KG1 (cell line): ENCODE measurements at places on chromosomes 1 and 21.

DNA sequence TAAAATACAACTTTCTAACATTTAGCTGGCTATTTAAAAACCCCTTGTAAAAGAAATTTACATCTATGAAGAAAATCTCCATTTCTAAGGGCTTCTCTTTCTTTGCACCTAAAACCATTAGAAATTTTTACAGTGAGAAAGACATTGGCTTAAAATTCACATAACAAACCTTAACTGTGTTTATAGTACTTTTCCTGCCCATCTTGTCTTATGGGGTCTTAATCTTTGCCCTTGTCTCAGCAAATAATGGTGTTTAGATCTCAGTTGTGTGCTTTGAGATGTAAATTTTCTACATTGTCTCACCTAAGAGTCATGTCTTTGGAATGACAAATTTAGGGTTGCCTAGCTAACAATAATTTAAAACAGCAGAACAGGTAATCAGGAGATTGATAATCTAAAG lies 71.5 kb downstream of the DDAH1 start:
- no peak for DNase-seq

DNA sequence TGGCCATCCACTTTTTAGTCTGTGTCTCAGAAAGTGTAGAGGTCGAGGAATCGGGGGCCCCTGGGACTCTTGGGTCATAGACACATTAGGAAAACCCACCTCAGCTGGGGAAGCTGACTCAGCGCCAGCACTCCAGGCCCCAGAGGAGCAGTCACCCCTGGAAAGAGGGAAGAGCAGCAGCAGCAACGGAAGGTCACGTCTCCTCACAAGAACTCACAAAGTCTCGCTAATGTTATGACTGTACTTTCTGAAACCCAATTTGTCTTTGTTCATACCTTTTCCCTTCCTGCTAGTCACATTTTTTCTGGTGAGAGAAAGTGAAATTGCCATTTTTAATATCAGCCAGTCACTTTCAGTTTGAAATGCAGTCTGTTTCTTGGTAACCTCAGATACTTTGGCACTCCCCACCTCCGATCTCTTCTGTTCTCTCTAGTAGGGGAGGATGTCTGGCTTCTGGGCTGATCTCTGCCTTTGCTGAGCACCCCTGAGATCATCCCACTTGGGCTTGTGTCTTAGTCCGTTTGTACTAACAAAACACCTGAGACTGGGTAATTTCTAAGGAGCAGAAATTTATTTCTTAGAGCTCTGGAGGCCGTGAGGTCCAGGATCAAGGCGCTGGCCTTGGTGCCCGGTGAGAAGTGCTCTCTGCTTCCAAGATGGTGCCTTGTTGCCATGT lies 6.0 kb upstream of the NLRP3 start:
- DNase-seq, result no peak

DNA sequence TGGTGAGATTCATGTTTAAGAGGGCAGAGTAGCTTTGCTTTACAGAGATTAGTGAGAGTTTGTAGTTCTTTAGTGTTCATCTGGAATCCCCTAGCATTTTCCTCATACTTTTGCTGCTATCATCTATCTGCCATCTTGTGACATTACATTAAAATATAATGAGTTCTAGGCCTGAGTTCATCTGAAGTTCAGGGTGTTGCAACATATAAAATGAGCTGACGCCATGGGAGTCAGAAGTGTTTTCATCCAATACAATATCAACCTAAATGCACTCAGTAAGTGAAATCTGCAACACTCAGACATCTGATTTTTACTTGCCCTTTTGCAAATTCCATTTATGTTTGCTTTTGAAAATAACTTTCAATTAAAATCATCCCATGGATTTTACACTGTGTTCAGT lies 153.8 kb downstream of the NTNG1 start:
- DNase-seq, result no peak

DNA sequence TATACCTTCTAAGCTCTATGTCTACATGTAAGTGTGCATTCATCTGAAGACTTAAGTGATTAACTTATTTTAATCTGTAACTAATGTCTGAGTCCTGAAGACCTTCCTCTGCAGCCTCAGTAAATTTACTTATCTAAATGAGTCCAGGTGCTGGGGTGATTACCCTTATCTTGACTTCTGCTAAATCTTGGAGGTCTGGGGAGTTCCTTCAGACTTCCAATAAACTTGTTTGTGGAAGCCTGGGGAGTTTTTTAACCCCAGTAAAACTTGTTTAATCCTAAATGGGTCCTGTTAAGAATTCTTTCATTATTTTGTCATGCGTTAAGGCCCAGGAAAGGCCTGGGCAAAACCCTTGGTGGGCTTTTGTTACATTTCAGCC lies 37.0 kb downstream of the RSPH1 start:
- DNase-seq, result no peak

GRCh38 chr1:205057808-205058575 lies 15.0 kb downstream of the CNTN2 start:
- no peak for DNase-seq

- no peak for DNase-seq
Measured at GRCh38 chr1:182428043-182428442, 21.9 kb upstream of the RGSL1 start.

GRCh38 chr1:147377263-147378246 lies 135.1 kb downstream of the CHD1L start:
- DNase-seq, result no peak

- no peak for DNase-seq
Measured at GRCh38 chr1:205593532-205593931, 38.3 kb downstream of the ELK4 start.

DNA sequence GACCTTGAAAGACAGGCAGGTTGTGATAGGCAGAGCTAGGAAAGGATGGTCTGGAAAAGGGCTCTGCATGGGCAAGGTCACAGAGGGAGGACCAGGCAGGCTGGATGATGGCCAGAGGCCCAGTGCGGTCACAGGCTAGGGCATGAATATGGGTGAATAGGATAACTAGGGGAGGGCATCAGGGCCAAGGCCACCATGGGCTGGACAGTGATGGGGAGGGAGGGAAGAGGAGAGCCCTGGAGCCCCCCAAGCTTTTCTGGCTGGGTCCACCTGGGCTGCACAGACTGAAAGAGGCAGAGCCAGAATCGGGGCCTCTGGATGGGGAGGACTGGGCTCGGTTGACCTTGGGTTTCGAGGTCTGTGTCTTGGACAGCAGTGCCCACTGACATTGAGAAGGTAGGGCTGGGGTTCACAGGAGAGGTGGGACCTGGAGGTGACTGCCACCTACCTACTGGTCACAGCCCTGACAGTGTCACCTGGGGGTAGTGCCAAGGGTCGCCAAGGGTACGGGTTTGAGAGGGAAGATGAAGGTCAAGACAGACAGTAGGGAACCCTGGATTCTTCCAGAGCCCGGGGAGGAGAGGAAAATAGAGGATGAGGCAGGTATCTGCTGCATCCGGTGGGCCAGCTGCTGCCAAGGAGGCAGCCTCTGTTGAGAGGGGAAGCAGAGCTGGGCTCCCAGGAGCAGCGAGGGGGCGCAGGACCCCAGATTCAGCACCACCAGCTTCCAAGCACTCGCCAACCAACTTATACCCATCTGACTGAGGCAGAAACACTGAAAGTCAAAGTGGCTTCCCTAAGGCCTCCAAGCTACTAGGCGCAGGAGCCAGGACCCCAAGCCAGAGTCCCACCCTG lies 6.1 kb upstream of the NPHP4 start:
- DNase-seq, result no peak

DNA sequence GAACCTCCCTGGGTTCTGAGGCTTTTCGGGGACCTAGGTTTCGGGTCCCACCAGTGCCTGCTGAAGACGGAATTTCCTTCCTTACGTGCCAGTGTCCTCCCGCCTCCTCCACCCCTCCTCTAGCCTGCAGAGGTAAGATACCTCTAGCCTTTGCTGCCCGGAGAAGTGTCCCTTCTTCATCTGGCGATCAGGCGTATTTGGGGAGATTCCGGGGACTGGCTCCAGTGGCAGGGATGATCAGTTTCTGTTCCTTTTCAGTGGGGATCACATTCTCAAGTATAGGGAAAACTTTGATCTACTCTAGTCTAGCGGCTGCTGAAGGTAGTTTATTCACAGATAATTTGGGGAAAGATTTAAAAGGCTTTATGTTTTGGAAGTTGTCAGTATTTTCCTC lies 674 bp downstream of the CEP350 start:
- no peak for DNase-seq

DNA sequence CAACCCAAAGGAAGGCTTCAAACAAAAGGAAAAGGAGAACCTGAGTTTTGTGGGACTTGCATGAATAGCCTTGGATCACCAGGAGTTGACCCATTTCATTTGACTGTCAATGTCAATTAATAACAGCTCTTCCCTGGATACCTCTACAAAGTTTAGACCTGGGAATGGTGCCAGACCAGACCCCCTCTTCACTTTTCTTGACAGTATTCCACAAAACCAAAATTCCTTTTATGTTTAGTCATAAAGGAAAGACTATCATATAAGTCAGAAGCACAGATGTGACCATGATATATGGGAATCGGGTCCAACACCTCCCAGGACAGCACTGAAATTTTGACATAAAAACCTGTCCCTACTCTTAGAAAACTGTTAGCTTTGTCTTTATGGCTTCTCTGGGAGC lies 191.8 kb downstream of the LYPLAL1 start:
- DNase-seq, result no peak

- no peak for DNase-seq
Measured at GRCh38 chr1:89339039-89339438, 24.8 kb upstream of the GBP6 start.

DNA sequence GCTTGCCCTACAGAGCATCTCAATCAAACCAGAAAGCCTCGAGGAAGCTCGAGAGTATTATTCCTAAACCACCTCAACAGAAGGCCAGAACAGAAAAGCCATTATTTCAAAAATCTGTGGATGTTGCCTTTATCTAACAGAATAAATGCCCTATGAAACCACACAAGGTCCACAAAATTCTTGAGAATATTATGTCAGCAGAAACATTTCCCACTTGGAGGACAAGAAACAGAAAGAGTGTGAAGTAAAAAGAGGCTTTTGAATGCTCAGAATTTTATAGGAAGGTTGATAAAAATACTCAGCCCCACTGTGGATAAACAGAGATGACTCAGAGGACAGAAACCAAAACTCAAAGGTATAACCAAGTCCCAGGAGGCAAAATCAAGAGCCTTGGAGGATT lies 146.4 kb upstream of the LRRC7 start:
- no peak for DNase-seq

- no peak for DNase-seq
Measured at GRCh38 chr1:114540272-114540671, 29.3 kb upstream of the TRIM33 start.

GRCh38 chr1:66262208-66262963 lies 271.6 kb upstream of the SGIP1 start:
- DNase-seq, result no peak

DNA sequence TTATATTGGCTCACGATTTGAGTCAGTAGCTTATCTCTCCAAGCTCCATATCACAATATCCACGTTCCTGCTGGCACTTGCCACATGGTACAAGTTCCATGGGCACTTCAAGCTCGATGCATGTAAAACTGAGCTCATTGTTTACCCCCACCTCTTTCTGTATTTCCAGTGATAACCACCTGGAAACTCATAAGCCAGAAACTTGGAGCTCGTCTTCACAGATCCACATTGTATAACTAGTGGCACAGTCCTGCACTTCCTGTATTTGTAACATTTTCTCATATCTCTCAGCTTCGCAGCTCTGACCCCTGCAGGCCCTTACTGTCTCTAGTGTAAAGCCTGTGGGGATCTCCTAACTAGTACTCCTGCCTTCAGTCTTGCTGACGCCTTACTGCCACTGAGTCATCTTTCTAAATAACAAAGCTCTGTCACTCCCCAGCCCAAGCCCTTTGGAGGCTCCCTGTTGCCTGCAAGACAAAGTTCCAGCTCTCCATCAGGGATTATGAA lies 6.5 kb upstream of the C2CD4D start:
- no peak for DNase-seq

- DNase-seq, result no peak
Measured at GRCh38 chr1:235942979-235943575, 76.4 kb upstream of the LYST start.

DNA sequence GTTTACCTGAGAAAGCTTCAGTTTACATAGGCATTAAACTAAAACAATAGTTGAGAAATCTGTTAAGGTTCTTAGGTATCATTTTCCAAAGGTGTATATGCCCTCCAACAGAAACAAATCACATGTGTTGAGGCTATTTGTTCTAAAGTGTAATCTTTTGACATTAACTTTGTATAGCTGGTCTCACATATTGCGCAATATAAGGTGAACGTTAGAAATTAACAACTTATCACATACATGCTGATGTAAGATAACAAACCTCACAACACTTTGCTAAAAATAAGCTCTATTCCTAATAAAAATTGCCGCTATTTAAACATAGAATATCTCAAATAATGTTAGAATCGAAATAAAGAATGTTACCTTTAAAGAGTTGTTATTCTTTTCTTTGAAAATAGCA lies 340.6 kb downstream of the SRGAP2C start:
- DNase-seq, result no peak

DNA sequence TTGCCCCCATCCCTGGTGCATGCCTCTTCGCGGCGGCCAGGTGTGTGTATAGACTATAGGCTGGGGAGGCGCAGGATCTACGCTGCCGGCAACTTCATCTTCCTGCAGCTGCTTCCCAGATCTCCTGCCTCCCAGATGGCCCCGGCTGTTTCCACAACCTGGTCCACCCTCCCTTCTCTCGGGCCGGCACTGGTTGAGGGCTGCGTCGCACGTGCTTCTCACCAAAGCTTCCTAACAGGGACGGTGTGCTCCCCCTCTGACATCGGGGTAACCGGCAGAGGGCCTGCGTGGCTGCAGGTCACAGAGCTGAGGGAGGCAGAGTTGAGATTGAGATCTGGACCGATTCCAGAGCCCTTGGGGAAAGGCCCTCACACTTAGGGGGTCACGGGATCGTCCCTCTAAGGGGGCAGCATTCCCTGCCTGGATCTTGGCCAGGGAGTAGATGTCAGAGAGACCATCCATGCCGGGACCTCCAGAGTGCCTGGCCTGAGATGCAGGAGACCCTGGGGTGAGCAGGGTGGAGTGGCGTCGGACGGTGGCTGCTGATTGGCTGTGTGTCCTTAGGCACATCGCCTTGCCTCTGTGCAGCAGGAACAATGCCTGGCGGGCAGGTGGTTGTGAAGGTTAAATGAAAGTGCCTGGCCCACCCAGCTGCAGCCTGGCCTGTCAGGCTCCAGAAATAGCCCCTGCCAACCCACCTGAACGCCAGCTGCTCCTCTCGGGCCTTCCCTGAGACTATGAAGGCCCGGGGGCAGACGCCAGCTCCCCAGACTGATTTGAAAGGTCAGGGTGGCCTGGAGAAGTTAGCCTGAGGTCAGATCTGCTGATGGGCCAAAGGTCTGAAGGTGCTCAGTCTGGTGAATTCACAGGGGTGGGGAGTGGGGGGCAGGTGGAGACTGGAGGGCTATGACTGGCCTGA lies 6.1 kb upstream of the MASP2 start:
- no peak for DNase-seq

DNA sequence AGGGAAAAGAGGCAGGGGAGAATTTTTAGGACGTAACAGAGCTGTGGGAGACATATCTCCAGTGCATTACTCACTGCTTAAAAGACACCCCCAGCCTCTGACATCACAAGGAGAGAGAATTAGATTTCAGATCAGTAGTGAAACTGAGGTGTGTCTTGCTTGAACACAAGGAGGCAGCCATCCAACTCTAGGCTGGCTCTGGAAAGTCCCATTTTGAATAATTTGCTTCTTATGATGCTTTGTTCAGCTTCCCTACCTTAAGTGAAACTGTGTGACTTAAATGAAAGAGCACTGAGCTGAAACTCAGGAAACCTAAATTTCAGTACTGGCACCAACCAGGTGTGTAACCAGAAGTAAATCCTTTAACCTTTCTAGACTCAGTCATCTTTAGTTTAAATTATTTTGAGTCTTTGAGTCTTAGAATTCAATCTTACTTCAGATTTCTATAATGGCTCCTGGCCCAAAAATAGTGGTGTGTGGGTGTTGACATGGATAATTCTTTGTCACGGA lies 251.6 kb upstream of the SGIP1 start:
- DNase-seq, result no peak
